ENCODE measurements at places on chromosomes 5 and 9.

- DNase-seq, result peak; percentile 79
Observed at GRCh38 chr5:55440188-55440646, 94.5 kb downstream of the PLPP1 start.

DNA sequence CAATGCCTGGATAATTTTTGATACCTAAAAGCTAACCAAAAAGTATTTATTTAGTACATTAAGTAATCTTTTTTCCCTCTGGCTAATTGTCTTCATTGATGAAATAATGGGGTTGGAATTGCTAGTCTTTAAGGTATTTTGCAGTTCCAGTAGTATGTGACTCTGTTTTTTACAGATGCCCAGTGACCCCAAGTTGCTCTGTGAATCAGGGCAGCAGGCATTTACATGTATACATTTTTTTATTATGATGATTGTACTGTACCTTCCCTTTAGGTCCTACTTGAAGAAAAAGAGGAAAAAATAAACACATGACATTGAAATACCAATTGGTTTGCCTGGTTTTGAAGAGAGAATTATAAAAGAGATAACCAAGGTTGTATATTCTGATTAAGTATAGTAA is 385.5 kb downstream of the ADGRV1 start:
- DNase-seq, result peak; percentile 81

DNA sequence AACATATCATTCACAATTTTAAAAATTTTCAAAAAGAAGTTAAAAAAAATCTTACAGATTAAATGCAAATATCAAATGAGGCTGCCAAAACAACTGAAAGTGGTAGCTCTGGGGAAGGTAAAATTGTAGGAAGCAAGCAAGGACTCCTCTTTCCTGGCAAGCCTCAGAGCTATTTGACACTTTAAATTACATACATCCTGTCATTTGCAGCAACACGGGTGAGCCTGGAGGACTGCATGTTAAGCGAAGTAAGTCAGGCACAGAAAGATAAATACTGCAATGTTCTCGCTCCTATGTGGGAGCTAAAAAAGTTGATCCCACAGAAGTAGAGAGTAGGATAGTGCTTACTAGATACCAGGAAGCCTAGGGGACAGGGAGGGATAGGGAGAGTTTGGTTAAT is 58.0 kb downstream of the LPAR1 start:
- DNase-seq, result no peak

GRCh38 chr5:145838276-145838675 is 3.1 kb upstream of the PRELID2 start:
- no peak for DNase-seq

DNA sequence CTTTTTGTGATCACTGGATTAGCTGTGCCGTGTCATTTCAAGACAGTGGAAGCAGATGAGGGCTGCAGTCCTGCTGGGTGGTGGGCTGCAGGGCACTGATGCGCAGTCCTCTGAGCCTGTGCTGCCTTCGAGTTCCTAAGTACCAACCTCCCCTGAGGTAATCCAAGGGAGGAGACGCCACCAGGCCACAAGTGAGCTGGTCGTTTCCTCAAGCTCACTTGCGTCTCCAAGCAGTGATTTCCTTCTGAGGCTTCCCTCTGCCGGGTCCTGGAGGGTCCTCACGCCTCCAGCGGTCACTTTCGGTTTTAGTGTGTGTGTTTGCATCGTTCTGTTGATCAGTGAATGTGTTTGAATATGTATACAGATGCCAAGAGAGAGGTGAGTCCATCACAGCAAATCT is 115.7 kb downstream of the TRIO start:
- no peak for DNase-seq

DNA sequence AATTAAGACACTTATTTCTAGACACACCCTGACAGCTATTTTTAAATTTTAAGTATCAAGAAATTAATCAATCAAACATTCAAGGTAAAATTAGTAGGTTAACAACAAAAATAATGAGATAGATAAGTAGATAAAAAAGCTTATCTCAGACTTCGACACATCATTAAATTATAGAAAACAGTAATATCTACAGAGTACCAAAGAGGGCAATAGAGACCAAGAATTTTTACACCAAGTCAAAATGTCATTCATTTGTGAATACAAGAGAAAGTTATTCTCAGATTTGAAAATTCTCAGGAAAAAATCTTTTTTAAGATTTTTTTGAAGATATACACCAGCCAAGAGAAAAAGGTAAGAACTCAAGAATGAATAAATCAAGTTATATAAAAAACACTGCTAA is 445.6 kb downstream of the ACTL7B start:
- no peak for DNase-seq

- DNase-seq, result no peak
Observed at GRCh38 chr5:175060257-175060656, 335.9 kb downstream of the MSX2 start.

DNA sequence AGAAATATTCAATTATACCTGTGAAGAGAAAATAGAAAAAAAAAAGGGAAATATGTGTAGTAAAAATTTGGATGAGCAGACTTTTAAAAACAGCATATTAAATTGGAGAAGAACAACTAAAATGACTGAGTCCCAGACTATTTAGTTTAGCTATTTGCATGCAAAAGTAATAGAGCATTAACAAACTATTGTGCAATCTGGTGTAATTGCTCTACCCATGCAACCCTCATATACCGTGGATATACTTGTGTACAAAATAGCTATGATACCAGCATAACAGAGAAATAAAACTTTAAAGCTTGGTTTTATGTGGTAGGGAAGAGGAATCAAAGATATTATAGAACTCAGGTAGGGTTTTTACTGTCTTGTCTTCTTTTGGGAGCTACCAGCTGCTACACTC is 78.7 kb upstream of the PRDM9 start:
- no peak for DNase-seq

DNA sequence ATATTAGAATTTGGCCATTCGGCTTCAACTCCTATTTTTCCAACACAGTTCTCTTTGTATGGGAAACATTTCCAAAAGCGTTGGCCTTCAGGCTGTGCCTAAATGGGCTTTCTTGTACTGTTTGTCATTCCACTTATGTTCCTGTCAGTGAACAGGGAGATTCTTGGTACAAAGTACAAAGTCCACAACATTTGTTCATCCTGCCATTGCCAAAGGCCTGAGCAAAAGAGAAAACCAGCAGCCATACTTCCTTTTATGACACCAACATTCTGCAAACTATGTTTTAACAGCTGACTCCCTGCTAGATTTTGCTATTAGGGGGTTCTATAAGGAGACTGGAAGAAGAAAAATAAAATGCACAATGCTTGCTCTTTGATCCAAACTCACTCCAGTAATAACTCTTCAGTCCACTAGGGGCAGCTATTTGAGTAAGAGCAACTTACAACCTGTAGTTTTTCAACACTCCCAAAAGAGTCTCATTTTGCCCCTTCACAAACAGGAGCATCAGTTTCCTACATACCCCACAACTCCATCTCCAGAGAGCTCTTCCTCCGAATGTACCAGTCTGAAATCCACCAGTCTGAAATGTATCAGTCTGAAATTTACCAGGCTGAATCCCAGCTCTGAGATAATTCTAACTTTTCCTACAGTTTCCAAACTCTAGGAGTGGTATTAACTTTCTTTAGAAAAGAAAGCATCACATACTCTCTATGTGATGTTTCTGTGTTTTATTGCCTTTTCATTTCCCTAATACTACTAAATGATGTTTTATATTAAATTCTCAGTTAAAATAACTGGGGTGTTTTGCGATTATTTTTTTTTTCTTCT is 693.8 kb downstream of the DNAH5 start:
- DNase-seq, result peak; percentile 10

GRCh38 chr5:88740604-88741185 is 142.3 kb downstream of the MEF2C start:
- no peak for DNase-seq

DNA sequence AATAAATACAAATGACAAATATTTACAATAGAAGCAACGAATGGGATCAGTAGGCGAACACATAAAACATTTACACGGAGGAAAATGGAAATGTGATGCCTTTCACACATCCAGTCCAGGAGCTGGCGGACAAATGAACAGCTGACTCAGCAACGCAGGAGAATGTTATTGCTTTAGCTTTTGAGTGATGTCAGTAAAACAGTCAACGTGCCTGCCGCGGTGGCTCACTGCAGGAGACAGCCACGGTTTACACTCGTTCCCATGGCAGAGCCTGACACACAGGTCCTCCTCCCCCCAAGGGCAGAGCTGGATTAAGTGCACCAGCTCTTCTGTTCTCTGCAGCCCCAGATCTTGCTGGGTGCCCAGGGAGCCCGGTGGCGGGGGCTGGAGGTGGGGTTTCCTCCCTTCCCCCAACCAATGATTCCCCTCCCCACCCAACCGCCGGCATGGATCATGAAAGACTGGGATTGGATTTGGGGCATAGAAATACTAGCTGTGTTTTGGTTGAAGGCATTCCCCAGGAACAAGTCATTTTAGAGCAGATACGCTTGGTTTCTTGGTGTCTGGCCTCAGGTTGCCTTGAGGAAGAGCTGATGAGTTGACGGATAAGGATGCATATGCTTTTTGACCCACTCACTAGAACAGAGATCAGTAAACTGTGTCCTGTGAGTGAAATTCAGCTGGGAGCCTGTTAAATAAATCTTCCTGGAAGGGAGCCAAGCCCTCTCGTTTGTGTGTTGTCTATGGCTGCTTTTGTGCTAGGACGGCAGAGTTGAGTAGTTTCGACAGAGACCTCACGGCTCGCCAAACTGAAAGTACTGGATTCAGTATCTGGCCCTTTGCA is 12.5 kb downstream of the STC2 start:
- DNase-seq, result peak; percentile 95

- DNase-seq, result peak; percentile 72
Observed at GRCh38 chr5:154446195-154447088, 645 bp downstream of the SAP30L start.

DNA sequence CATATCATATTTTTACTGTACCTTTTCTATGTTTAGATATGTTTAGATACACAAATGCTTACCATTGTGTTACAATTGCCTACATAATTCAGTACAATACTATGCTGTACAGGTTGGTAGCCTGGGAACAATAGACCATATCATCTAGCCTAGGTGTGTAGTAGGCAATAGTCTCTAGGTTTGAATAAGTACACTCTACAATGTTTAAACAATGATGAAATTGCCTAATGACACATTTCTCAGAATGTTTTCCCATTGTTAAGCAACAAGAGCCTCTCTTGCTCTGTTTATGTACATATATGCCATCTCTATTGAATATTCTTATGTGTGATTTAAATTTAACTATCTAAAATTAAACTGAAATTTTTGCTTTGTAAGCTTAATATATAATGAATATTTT is 209.6 kb upstream of the ST8SIA4 start:
- no peak for DNase-seq

GRCh38 chr5:80370390-80370789 is 37.5 kb upstream of the ZFYVE16 start:
- no peak for DNase-seq

Measured in iris pigment epithelial cell (primary cell).